ENCODE measurements at places on chromosomes 3 and 15.

DNA sequence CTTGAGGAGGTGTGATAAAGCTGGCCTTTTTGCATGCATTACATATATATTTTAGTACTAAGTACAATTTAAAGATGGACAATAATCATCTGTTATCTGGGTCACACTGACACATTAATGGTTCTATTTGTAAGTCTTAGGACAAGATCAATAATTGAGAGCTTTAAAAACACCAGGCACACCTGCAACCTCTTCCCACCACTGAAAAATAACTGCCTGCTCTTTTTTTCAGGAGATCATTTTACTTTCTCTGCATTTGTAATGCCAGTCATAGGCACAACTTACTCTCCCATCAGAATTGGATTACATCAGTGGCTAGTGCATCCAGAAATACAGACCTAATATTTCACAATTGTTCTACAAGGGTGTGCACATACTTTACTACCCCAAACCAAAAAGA is 149.8 kb downstream of the MECOM start:
- no peak for DNase-seq

GRCh38 chr3:30081904-30082303 is 524.5 kb upstream of the TGFBR2 start:
- DNase-seq = no peak

- DNase-seq = no peak
These were observed 9.2 kb upstream of the SLC6A1 start for GRCh38 chr3:10983219-10983916.

- DNase-seq = no peak
These were observed 15.3 kb upstream of the LIMD1 start for GRCh38 chr3:45579251-45579650.

GRCh38 chr15:65076486-65077290 is at the start of gene KBTBD13:
TSS of gene KBTBD13 (plus strand) at chr15:65076746. CDS start at chr15:65076816, 70 bp downstream.
- DNase-seq = no peak

DNA sequence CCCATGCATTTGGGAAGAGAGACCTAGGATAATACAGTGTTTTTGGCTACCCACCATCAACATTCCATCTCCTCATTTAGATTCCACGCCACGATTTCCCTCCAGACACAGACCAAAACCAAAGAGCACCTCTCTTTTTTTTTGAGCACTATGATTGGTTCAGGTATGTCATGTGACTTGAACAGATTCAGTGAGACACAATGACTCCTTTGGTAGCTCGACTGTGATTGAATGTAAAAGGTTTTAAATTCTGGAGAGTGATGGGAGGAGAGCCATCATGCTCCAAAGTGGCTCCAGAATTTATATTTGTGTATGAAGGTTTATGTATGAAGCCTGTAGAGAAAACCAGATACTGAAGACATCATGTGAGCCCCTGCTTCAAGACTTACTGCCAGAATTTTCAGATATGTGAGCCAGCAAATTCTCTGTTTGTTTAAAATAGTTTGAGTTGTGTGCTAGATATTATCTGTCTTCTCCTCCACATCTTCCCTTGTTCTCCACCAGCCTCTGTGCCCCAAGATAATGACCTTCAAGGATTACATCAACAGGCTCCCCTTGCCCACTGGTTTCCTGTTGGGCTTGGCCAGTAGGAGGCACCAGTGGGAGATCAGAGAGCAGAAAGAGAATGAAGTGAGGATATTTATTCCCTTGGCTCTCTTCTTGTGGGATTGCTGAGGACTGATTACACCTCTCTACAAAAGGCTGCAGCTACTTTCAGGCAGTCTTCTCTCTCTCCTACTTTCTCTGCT is 12.5 kb downstream of the MYD88 start:
- no peak for DNase-seq

GRCh38 chr3:188687389-188687788 is 484.4 kb upstream of the TPRG1 start:
- no peak for DNase-seq

DNA sequence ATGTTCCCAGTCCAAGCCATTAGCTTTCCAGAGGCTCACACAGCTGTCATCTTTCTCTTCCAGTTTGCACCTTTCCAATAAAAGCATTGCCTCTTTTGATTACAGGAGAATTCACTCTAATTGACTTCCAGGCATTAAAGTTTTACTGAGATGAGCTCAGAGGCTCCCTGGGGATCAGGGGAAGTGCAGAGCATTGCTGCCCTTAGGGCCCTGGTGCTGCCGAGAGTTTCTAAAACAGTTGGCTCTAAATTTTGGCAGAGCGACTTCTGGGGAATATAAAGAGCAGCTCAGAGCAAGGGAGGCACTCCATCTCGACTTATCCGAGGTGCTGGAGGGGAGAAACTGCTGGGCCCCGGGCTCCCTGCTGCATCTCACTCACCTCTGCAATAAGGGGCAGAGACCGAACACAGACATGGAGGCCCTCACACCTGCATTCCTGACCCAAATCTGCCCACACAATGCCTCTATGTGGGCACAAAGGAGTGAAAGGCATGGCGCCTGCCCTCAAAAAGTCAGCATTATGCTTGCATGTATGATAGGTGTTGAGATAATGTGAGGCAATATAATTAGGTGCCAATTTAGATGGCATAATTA is 61.7 kb downstream of the SCN11A start:
- DNase-seq = no peak

- no peak for DNase-seq
These were observed 140.5 kb upstream of the SGO1 start for GRCh38 chr3:20326541-20326940.
